ENCODE measurements at places on chromosomes 4 and X.

DNA sequence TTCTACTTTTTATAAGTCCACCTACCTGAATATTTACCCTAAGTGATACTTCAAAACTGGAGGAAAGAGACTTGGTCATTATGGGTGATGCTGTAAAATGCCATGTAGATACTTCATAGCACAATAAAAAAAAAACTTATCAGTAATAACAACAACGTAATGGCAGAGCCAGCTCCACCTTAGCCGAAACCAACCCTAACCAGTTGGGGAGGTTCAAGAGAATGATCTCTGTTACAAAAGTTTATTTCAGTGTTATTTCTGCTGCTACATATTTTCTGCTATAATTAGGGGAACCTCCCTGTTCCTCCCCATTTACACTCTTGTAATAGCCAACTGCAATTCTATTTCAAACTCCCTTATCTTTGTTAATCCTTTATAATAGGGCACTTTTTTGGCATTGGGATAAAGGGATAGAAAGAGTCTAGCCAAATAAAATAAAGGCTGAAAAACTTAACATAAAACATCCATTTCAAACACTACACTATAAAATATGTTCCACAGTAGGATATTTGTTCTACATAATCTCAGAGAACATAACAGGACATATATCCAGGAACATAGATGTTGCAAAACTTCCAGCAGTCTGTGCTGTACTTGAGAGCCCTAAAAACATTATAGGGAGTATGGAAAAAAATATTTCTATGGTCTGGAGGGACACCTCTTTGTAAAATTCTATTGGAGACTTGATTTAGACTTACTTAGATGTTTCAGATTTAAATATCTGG lies 138.7 kb upstream of the POF1B start:
- no peak for DNase-seq

- no peak for DNase-seq
Observed at GRCh38 chr4:80099671-80100070, 26.6 kb upstream of the ANTXR2 start.

DNA sequence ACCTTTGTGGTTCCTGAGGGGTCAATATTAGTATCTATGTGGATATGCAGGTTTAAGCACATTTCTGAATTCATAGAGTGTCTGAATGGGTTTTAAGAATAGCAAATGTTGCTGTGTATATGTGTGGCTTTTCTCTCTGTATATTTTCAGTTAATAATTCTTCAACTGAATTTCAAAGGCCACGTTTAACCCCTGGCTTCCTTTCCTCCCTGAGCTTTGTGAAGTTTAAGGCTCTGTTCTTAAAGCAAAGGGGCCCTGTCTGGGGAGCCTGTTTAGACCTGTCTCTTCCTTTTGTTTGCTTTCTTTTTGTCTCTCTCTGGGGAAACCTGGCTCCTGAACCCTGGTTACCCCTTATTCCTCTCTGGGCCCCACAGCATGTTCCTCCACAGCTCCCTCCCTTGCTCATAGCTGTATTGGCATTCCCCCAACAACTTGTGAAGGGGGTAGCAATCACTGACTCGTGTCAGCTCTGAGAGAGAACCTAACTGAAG lies 139.1 kb downstream of the COL4A6 start:
- no peak for DNase-seq

GRCh38 chr4:104416725-104417356 lies 77.9 kb downstream of the CXXC4 start:
- no peak for DNase-seq

GRCh38 chr4:72577211-72577610 lies 8.2 kb upstream of the ADAMTS3 start:
- DNase-seq, result no peak

DNA sequence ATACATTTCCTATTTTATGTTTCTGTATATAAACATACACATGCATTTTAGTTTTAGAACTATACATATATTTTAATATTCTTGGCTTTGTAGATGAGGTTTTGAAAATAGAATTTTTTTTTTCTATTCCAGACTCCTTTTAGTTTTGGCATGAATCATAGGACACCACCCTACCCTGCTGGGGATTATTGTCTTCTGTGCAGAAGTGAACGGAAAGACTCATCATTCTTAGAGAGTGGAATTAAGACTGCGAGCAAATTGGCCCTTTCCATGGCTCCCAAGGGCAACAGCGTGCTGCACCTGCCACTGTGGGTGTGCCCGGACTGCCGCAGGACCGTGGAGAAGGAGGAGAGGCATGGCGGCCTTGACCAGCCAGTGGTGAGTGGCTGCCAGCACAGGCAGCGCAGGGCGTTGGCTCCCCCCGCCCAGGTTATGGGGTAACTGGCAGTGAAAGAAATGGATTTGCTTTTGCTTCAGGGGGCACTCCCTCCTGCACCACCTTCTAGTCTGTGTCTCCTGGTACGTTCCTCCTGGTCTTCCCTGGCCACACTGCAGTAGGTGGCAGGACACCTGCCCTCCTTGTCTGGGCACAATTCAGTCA lies 59.6 kb downstream of the FAM193A start:
- no peak for DNase-seq

DNA sequence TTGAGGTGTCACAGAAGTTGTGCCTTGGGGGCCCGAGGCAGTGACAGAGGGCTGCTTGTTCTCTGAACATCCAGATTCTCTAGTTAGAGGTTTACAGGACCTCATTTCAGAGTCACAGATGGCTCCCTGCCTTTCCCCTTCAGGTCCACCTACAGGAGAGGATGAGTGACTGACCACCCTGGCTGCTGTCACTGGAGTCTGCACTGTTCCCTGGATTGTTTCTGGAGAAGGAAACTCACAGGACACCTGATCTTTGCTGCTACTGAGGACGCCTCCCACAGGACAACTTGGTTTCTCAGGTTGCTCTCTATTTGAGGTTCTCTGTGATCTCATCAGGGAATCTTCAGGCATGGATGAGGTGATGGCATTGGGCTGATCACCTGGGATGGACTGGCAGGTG lies 58.3 kb downstream of the GPRIN3 start:
- no peak for DNase-seq

DNA sequence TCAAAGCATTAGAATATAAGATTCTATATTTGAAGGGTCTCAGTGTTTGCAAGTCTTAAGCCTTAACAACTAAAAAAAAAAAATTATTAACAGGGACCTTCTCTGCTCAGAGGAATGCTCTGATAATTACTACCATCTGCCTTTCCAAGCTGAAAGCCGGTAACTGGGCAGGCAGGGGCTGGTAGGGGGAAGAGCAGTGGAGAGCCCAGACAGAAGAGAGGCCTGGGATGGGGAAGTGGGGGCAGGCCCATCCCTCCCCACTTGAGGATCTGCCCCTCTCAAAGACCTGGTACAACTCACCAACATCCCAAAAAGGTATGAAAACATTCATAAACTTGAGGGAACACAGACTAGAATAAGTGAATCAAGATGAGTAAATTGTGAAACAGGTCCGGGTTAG lies 113.9 kb downstream of the QDPR start:
- DNase-seq, result no peak

DNA sequence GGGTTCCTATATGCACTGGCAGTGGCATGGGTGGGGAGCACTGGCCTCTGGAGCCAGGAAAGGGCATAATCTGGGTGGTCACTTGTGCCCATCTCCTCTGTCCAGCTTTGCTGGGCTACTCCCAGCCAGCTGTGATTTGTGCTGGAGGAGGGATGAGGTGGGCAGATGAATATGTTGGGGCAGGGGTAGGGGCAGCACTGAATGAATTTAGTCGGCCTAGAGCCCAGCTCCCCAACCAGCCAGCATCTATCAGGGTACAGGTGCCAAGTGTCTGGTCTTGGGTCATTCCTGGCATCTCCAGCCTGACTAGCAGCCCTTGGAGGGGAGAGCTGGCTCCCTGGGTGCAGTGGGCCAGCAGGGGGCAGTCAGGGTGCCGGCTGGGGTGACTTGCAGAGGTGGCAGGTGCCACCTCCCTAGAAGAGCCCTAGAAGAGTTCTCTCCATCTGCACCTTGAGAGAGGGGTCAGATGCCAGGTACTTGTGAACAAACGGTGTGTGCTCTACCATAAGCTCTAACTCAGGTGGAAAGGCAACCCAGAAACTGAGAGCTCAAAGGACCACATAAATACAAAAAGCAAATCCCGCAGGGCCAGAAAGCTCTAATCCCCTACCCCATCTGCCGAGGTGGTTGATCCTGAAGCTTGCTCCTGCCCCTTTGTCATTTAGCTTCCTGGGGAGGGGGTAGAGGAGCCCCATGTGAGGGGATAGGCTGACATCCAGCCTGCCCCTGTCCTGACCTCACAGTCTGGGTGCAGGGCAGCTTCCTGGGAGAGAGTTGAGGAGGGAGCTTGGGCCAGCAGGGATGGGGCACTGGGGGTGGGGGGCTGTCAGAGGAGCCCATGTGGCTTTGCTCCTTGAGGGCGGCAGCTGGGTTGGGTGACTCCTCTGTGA lies 2.2 kb downstream of the SORCS2 start:
- no peak for DNase-seq

GRCh38 chr4:183760326-183760725 lies 101.2 kb downstream of the TRAPPC11 start:
- DNase-seq, result no peak

DNA sequence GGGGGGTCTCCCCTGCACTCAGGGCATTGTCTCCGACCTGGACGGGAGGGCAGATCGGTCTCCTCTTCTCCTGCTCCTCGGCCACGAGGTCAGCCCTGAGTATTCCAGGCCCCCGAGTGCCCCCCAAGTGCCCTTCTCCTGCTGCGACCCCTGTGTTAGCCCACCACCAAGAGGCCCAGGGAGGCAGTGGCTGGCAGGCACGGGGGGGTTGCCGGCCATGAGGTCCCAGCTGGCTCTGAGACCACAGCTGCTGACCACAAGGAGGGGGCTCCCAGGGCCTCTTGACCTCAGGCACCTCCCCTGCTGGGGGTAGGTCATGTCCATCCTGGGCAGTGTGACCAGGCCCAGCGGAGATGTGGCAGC lies 186.1 kb upstream of the PSAPL1 start:
- no peak for DNase-seq

- DNase-seq, result peak; percentile 65
Observed at GRCh38 chr4:184168406-184169019, 49.2 kb downstream of the ENPP6 start.

DNA sequence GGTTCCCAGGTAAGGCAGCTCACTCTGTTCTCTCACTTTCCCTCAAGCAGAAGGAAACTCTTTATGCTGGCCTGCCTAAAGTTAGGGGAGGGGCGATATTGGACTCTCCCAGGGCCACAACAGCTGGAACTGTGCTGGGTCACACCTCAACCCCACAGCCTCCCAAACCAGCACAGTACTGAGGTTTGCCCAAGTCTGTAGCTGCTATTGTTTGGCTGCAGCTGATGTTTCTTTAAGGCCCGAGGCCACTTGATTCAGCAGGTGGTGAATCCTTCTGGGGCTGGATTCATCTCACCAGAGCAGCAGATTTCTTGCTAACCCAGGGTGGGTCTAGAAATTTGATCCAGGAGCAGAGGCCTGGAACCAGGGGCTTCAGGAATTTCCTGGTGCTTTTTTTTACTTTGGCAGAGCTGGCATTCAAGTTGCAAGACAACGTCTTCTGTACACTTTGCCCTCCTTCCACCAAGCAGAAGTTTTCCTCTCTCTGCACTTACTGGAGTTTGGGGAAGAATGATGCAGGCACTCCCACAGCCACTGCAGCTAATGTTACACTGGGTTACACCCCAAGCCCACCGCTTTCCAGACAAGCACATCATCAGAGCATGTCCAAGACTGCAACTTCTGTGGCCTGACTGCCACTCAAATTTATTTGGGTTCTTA lies 544.7 kb upstream of the NDST4 start:
- no peak for DNase-seq

GRCh38 chr4:175422331-175422730 lies 389.7 kb downstream of the GPM6A start:
- no peak for DNase-seq

GRCh38 chrX:4380710-4381109 lies 667.3 kb upstream of the PRKX start:
- DNase-seq, result no peak

DNA sequence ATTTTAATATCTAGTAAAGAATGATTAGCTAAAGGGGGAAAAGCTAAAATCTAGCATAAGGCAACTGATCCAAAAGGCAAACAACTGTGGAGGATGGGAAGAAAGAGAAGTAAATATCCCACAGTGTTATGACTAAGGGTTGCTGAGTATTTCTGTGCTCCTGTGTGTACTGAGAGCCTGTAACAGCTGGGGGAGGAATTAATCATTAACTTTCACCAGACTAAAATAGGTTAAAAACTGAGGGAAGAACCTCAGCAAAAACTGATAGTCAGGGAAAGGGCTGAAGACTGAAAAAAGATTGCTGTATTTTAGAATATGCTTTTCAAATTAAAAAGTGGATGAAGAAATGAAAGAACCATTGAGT lies 365.9 kb downstream of the CXXC4 start:
- DNase-seq, result no peak

GRCh38 chrX:68372665-68373064 lies 60.6 kb downstream of the OPHN1 start:
- no peak for DNase-seq

DNA sequence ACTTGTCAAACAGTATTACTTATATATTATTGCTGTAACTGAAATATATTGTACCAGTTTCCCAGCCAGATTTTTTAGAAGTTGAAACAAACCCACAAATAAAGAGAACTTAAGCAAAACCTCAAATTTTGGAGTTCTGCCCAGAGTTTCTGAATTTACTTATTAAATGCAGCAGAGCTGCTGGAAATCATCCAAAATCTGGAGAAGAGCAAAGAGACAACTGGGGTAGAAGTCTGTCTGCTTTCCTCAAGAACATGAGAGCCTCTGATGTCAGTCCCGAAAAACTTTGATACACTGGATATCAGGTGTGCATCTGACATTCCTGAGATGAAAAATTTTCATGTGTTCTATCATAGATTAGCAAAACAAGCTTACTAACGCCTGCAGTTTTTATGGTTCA lies 325.9 kb downstream of the NR3C2 start:
- DNase-seq, result no peak

GRCh38 chr4:95204873-95205272 lies 343.9 kb downstream of the UNC5C start:
- DNase-seq, result no peak

DNA sequence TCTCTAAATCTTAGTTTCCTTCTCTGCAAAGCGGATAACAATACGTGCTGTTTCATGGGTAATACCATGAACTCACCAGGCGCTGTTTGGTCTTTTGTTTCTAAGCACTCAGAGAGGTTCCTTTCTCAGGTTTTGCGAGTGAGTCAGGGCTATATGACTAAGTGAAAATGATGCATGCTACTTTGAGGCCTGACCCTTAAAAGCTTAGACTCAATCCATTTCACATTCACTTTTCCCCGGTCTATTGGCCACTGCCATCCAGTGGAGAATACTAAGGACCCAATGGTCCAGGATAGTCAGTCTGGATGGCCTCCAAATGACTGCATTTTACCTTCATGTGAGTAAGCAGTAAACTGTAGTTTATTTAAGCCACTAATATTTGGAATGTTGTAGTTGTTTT lies 400.8 kb upstream of the SLIT2 start:
- no peak for DNase-seq

All from omental fat pad (tissue), 4 donors.